ENCODE measurements at places on chromosomes 7 and 10. TPM values are rescaled to one million over a fixed set of nuclear protein-coding genes. Genes with fewer than 3 reads are reported as not detected.

- H3K27ac ChIP-seq, result no peak overlapping the region
- H3K4me1 ChIP-seq, result no peaks in the 10 kb centered on the region
- H3K4me3 ChIP-seq, result no peak overlapping the region
Measured at GRCh38 chr7:130394421-130395195, 14.3 kb downstream of the CPA1 start.

Gene ELN
- 8.7 TPM for total RNA-seq

GRCh38 chr10:51079331-51079730, 5.0 kb downstream of the PRKG1 start:
- H3K36me3 ChIP-seq, result no peaks in the 10 kb centered on the region
- peaks cover 6% of the 10 kb centered on the region for H3K4me1 ChIP-seq
- DNase-seq, result no peak

DNA sequence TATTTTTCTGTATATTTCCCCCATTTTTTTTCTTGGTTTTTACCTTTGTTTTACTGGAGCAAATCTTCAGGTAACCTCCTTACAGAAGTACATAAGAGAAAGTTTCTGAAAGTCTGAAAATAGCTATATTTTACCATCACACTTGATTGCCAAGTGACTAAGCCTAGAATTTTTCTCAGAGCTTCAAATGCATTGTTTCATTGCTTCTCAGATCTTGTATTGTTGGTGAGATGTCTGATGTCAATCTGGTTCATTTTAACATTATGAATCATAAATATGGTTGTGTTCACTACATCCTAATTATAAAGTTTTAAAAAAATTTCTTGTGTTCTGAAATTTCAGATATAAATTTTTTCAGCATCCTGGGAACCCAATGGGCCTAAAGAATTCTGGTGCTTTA, 228.2 kb downstream of the AHR start:
- no peak for DNase-seq
- no peaks in the 10 kb centered on the region for H3K27me3 ChIP-seq
- no peaks in the 10 kb centered on the region for H3K36me3 ChIP-seq
- peaks cover 22% of the 10 kb centered on the region for H3K4me1 ChIP-seq
- H3K4me3 ChIP-seq, result no peak overlapping the region

GRCh38 chr7:82017334-82017943, 247.6 kb upstream of the HGF start:
- DNase-seq, result no peak
- H3K27ac ChIP-seq, result no peak overlapping the region

- no peaks in the 10 kb centered on the region for H3K27me3 ChIP-seq
- H3K4me1 ChIP-seq, result no peaks in the 10 kb centered on the region
- H3K4me3 ChIP-seq, result no peak overlapping the region
- no peak overlapping the region for H3K27ac ChIP-seq
Measured at GRCh38 chr10:5509236-5509635, 9.9 kb upstream of the CALML5 start.

- no peak overlapping the region for H3K27ac ChIP-seq
- H3K4me1 ChIP-seq, result no peaks in the 10 kb centered on the region
- no peaks in the 10 kb centered on the region for H3K27me3 ChIP-seq
- no peak for DNase-seq
Measured at GRCh38 chr10:29297678-29298077, 8.8 kb downstream of the LYZL1 start.

GRCh38 chr7:79615466-79615865, 162.0 kb upstream of the MAGI2 start:
- no peaks in the 10 kb centered on the region for H3K36me3 ChIP-seq
- H3K27ac ChIP-seq, result no peak overlapping the region
- DNase-seq, result no peak
- H3K27me3 ChIP-seq, result no peaks in the 10 kb centered on the region
- H3K4me3 ChIP-seq, result no peak overlapping the region
- no peaks in the 10 kb centered on the region for H3K4me1 ChIP-seq

Gene FAM25C
- not detected for total RNA-seq

GRCh38 chr7:126755381-126755780, 497.4 kb downstream of the GRM8 start:
- no peak overlapping the region for H3K4me3 ChIP-seq
- no peak for DNase-seq
- no peaks in the 10 kb centered on the region for H3K36me3 ChIP-seq
- H3K27me3 ChIP-seq, result no peaks in the 10 kb centered on the region
- H3K27ac ChIP-seq, result no peak overlapping the region

- H3K27ac ChIP-seq, result no peak overlapping the region
- H3K36me3 ChIP-seq, result no peaks in the 10 kb centered on the region
- no peak overlapping the region for H3K4me3 ChIP-seq
- H3K27me3 ChIP-seq, result no peaks in the 10 kb centered on the region
- DNase-seq, result no peak
- no peaks in the 10 kb centered on the region for H3K4me1 ChIP-seq
Measured at GRCh38 chr7:130299866-130300265, 6.9 kb downstream of the CPA4 start.

DNA sequence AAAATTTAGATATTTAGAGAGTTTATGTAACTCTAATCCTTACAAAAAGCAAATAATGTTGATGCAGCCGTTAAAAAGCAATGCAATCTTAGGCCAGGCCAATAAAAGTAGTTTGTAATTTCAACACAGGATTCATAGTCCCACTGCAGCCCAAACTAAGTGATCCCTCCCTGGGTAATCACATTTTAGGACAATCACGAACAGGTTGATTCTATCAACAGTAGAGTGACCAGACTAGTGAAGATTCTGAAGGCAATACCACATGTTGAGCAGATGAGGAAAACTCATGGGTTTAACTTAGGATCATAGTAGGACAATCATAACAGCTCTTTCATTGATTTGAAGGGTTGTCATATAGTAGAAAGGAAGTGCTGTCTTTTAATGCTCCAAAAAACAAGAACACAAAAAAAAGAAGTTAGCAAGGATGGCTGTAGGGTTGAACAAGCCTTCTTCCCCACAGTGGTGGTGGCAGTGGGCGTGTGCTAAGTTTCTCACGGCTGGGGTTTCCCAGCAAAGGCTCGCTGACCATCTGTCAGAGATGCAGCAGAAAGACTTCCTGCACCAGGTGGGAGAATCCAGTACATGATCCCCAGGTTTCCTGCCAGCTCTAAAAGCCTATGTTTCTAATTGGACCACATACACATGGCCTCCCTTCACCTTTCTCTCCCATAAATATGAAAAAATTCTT, 212.2 kb downstream of the CHRM2 start:
- no peak overlapping the region for H3K4me3 ChIP-seq
- no peak overlapping the region for H3K27ac ChIP-seq
- H3K36me3 ChIP-seq, result no peaks in the 10 kb centered on the region
- no peak for DNase-seq
- no peaks in the 10 kb centered on the region for H3K27me3 ChIP-seq

Gene ATP6V0A4
- not detected for total RNA-seq

DNA sequence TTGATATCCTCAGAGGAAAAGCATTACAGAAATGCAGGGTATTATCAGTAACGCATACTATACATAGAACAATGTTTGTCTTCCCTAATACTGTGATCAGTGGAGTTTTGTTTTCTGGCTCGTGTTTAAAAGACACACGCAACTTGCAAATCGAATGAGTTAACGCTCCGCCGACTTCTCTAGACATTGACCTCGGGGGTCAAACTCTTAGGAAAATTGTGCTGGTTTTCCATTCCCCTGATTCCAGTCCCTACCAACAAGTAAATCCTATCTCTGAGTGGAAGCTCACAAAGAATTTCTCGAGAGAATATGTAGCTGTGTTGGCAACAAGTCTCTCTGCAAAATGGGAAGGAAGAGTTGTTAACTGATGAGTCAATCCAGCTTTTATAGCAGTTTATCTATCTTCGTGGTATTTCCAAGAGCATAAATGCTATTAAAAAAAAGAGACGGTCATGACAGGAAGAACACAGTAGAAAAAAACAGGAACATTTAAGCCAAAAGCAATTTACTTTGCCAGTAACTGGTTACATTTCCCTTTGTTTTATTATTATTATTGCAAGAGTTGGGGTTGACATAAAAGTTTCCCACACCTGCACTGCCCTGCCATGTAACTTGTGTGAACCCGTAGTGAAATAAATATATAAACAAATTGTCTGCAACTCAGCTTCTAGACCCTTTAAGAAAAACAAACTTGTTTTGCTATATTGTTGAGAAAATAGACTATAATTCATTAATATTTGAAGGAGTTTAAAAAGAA, 144.4 kb downstream of the ARID5B start:
- no peak for DNase-seq
- H3K27me3 ChIP-seq, result no peaks in the 10 kb centered on the region
- no peaks in the 10 kb centered on the region for H3K36me3 ChIP-seq
- peak overlapping the region; percentile 93 for H3K27ac ChIP-seq
- H3K4me1 ChIP-seq, result peaks cover 41% of the 10 kb centered on the region

DNA sequence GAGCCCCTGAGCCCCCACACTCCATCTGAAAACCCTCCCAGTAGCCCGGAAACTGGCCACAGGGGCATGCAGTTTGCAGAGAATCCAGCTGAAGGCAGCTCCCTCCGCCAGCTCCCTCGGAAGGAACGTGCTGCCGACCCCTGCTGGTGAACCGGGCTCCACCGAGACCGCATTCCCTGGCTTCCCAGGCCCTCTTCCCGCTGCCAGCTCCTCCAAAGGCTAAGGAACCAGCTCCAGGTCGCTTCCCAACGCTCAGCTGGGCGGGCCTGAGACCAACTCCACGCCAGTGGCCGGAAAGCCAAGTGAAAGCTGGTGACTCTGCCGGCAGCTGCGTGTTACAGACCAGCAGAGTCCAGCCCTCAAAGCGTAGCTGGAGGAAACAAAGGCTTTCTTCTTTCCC, 35.8 kb downstream of the GPER1 start:
- peaks cover 11% of the 10 kb centered on the region for H3K4me1 ChIP-seq
- H3K27me3 ChIP-seq, result no peaks in the 10 kb centered on the region

Gene WNT2
- total RNA-seq, result 1.3 TPM

GRCh38 chr7:129017933-129018538, 36.9 kb downstream of the TNPO3 start:
- no peak for DNase-seq
- H3K27me3 ChIP-seq, result no peaks in the 10 kb centered on the region
- H3K4me1 ChIP-seq, result peaks cover 17% of the 10 kb centered on the region
- H3K4me3 ChIP-seq, result no peak overlapping the region
- H3K27ac ChIP-seq, result no peak overlapping the region
- H3K36me3 ChIP-seq, result no peaks in the 10 kb centered on the region

DNA sequence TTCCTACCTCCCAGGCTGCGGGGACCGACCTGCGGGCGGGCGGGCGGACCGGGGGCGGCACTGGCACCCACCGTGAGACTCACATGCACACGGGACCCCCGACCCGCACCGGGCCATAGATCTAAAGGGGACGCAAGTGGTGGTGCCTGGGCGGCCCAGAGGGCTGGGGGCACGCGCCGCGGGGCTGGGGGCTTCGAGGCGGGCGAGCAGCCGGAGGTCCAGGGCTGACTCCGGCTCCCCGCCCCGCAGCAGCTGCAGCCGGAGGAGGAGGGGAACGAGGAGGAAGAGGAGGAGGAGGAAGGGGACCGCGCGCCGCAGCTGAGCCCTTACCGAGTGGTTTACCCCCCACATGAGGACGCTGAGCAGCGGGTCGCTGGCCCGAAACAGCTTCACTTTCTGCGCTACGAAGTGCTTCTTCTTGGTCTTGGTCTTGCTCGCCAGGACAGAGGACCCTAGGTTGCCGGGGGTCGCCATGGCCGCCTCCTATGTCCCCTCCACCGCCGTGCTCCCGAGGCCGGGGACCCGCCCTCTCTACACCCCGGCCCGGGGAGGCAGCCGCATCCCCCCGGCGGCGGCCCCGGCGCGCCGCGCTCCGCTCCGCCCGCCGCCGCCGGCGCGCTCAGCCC, 412 bp downstream of the PIP4K2A start:
- DNase-seq, result no peak
- H3K4me3 ChIP-seq, result peak overlapping the region; percentile 90
- peaks cover 19% of the 10 kb centered on the region for H3K4me1 ChIP-seq
- no peaks in the 10 kb centered on the region for H3K27me3 ChIP-seq
- peak overlapping the region; percentile 84 for H3K27ac ChIP-seq

DNA sequence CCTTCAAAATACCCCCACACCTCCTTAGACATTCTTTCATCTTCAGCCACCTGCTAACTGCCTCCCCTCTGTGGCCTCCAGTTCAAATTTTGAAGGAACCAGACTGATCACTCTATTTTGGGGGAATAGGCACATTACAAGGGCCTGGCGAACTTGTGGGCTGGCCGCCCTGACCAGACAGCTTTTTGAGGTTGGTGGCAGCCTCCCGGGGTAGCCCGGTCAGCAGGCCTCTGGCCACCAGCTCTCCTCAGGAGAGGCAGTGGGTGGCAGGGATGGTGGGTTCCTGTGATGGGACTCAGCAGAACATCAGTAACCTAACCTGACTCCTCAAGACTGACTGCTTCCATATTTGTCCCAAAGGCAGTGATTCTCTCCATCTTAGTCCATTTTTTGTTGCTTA, 17.4 kb upstream of the EEPD1 start:
- H3K27me3 ChIP-seq, result no peaks in the 10 kb centered on the region
- H3K4me3 ChIP-seq, result no peak overlapping the region
- no peaks in the 10 kb centered on the region for H3K4me1 ChIP-seq
- no peak for DNase-seq

- no peaks in the 10 kb centered on the region for H3K27me3 ChIP-seq
- no peaks in the 10 kb centered on the region for H3K36me3 ChIP-seq
- DNase-seq, result no peak
- no peak overlapping the region for H3K27ac ChIP-seq
- H3K4me1 ChIP-seq, result no peaks in the 10 kb centered on the region
Measured at GRCh38 chr10:11227103-11227502, 209.4 kb downstream of the CELF2 start.

DNA sequence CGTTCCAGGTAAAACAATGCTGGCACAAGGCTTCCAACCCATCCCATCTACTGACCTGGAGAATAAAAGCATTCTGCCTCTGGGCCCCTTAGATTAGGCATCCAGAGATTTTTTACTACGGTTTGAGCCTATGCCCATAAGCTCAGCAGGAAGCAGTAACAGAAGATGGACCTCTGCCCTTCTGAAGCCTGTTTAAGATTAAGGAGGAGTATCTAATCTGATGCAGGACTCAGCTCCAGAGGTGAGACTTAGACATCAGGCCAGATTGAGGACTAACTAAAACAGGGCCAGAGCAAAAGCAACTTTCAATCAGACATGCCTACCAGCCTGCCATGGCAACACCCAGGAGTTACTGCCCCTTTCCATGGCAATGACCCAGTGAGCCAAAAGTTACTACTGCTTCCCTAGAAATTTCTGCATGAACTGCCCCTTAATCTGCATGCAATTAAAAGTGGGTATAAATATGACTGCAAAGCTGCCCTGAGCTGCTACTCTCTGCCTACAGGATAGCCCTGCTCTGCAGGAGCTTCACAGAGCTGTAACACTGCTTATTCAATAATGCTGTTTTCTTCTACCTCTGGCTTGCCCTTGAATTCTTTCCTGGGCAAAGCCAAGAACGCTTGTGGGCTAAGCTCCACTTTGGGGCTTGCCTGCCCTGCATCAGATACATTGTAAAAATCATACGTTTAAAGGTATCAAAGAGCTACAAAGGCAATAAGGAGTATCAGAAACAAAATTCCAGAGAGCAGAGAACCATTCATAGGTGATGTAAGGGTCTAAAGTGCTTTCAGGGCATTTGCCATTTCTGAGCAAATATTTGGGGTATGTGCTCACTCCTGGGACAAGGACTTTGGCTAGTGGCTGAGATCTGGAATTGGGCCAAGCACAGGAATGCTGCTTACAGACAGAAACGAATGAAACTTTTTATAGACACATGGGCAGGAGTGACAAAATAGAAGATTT, 25.0 kb upstream of the CNNM1 start:
- no peaks in the 10 kb centered on the region for H3K36me3 ChIP-seq
- H3K4me1 ChIP-seq, result peaks cover 30% of the 10 kb centered on the region
- no peaks in the 10 kb centered on the region for H3K27me3 ChIP-seq
- peak; percentile 47 for DNase-seq

GRCh38 chr10:31595992-31596391, 277.0 kb downstream of the ZEB1 start:
- no peaks in the 10 kb centered on the region for H3K27me3 ChIP-seq
- DNase-seq, result no peak
- H3K36me3 ChIP-seq, result no peaks in the 10 kb centered on the region
- H3K4me3 ChIP-seq, result no peak overlapping the region
- no peak overlapping the region for H3K27ac ChIP-seq
